ENCODE measurements at places on chromosomes 11 and 22.

- DNase-seq: no peak
These were observed 75.6 kb upstream of the MYOD1 start for GRCh38 chr11:17643506-17644405.

DNA sequence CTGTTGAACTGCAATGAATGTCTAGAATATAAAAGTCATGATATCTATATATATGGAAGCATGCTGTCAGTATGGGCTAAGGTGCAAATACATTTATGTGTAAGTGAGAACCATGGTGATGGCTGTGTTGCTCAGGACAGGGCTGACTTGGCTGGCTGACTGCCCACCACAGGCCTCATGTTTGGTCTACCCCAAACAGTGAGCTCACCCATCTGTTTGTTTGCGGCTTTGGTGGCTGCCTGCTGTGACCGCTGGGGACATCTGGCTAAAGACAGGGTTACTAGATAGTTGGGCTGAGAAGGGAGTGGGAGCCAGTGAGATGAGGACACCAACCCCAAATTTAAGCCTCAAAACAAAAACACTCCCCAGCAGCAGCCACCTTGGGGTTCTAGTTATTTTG lies 6.3 kb downstream of the CD44 start:
- no peak for DNase-seq

DNA sequence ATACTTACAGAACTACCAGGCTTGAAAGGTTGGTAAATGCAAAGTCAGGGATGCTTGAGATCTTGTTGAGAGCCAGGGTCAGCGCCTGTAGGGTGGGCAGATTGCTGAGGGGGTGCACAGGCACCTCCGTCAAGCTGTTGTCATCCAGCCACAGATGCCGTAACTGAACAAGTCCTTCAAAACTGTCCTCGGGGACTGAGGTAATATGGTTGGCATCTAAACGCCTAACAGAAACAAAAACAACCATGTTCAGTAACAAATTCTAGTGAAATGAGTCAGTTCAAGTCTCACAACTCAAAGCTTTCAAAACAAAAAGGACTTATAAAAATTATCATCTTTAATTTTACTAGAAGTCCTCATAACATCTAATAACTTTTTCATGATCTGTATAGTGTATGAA lies 22.2 kb upstream of the CCDC34 start:
- peak; percentile 91 for DNase-seq

GRCh38 chr22:25482868-25483639 lies 81.4 kb upstream of the GRK3 start:
- no peak for DNase-seq

- DNase-seq: peak; percentile 53
These were observed 98.8 kb downstream of the MED15 start for GRCh38 chr22:20606041-20606783.

GRCh38 chr11:19349340-19350025 lies 108.7 kb upstream of the E2F8 start:
- no peak for DNase-seq

- DNase-seq: no peak
These were observed 21.6 kb upstream of the RIC3 start for GRCh38 chr11:8190431-8190830.

GRCh38 chr11:129281471-129282415 lies 89.6 kb upstream of the ARHGAP32 start:
- no peak for DNase-seq

DNA sequence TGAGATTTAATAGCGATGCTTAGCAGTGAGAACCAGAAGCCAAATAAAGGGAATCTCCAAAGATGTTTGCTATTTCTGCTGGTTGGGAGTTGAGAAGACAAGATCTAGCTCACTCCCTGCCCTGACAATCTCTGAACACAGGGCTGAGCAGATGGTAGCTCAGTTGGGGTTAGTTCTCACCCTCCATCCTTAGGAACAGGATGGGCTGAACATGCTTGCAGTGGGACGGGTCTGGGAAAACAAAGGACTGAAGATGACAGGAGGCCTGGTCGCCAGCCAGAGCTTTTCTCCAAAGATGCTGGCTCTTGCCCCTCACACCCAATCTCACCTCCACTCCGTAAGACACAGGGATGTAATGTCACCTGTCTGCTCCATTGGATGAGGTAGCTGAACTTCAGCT lies 72.7 kb downstream of the SC5D start:
- DNase-seq: no peak

DNA sequence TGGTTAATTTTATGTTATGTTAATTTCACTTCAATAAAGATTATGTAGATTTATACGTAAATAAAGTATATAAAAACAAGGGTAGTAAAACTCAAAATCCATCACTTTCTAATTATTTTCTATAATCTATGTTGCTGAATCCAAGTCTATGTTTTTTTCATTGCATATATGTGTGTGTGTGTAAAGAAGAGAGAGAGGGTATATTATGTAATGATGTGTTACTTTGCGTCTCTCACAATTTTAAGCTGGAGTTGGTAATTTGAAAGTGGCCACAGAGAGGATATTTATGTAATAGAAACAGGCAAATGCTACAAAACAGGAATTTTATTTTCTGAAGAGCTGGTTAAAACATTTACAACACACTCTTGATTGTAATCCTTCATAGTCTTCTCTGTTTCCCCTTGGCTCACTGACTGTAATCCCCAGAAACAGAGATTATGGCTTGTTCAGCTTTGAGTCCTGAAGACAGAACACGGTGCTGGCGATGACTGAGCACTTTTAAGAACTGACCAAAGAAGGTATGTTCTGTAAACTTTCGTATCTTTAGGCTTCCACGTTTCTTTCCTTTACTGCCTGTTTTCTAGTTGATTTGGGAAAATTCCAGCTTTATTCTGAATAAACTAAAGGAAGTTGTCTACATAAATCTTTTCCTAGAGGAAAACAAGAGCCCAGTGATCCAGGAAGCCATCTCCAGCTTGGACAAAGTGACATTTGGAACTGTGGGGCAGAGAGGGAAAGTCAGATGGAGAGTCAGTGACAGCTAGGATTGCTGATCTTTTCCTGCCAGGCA lies 43.6 kb downstream of the OR2AG2 start:
- DNase-seq: no peak

All from EL (cell line).